ENCODE measurements at places on chromosomes 7 and 10.

DNA sequence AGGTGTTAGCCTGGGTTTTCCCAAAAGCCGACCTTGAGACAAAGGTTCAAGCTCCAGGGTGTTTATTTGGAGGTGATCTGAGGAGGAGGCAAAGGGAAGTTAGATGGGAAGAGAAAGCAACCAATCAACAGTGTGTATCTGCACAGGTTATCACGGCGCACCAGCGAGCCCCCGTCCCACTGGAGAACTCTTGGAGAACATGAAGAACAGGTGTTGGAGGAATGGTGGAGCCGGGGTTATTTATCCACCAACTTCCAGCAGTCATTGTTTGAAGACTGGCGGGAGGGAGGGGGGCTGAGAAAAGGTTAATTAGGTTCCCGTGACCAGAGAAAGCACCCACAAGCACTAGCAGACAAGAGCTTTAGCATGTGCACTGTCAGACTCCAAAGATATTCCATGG lies 282.5 kb upstream of the FOXK1 start:
- no peak for DNase-seq

DNA sequence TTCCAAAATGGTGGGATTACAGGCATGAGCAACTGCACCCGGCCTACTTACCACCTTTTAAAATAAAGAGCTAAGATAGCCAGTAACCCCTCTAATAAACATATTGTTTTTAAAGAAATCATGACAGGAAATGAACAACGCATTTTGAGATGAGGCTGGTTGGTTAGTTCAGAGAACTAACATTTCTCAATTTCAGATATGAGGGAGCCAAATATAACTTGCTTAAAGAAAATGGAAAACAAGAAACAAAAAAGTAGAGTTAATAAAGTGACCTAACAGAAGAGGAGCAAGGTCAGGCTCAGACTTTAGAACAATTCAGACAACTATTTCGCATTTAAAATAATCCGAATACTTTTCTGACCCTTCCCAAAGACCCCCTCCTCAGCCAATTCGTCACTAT lies 254.9 kb upstream of the PHF14 start:
- no peak for DNase-seq

DNA sequence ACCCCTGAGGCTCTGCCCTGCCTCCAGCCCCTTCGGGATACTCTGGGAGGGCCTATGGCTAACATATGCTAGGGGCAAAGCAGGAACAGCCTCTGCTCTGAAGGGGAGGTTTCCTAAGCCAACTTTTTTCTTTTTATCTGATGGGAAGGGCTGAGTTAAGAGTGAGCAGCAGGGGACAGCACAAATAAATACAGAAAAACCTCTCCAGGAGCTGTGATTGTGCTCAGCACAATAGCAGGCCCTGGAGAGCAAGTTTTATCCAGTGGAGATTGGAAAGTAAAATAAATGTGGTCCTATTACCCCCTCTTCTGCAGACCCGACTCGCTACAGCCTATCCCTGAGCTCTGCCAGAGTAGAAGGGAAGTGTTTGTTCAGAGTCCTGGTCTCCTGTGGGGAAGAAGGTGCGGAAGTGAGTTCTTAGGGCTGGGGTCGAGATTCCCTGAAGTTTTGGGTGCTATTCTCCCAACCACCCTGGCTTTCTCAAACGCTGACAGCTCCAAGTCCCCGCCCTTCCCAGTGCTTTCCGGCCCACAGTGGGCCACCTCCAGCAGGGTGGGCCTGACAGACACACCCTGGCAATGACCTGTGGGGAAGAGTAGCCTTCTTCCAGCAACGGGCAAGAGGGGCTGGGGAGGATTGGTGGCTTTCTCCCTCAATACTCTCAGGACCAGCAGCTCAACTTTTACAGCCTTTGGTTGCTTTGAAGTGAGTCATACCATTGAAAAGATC lies 23.0 kb upstream of the AFAP1L2 start:
- DNase-seq, result no peak

DNA sequence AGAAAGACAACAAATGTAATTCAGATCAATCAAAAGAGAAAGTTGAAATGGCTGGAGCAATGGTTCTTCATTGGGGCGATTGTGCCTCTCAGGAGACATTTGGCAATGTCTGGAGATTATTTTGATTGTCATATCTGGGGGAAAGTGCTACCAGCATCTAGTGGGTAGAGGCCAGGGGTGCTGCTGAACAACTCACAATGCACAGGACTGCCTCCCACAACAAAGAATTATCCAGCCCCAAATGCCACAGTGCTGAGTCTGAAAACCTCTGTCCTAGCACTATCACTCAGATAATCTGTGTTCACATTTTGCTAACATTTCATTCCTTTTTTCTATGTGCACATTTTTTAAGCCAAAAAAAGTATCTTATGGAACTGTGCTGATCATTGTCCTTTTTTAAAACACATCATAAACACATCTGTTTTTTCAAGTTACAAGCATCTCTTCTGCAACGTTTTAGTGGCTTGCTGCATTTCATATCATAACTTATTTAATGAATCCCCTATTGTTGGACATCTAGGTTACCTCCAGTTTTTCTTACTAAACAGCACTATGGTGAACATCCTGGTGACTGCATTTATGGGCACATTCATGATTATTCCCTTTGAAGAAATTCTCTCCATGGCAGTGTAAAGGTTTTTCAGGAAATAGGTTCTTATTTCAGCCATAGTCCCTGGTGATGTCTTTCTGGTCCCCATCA lies 114.2 kb downstream of the C10orf105 start:
- DNase-seq, result no peak

DNA sequence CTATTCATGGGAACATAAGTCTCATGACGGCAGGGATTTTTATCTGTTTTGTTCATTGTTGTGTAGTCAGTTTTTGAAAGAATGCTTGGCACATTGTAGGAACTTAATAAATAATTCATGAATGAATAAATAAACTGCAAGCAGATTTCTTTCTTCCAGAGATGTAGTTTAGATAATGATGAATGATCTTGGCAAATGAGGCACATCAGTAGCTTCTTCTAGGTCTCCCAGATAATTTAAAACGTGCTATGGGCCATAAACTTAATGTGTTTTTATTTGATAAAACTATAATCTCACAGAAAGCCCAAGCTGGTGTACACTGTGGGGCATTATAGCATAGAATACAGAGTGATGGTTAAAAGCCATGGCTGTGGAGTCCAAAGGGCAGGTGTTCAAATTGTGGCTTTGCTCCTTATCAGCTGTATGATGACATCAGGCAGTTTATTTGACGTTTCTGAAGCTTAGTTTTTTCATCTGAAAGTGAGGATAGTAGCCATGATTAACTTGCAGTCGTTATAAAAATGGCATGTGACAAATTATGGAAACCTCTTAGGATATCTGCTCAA lies 3.5 kb downstream of the MGAM start:
- DNase-seq, result no peak

- DNase-seq, result peak; percentile 30
Observed at GRCh38 chr7:158976849-158977593, 120.7 kb downstream of the DYNC2I1 start.

DNA sequence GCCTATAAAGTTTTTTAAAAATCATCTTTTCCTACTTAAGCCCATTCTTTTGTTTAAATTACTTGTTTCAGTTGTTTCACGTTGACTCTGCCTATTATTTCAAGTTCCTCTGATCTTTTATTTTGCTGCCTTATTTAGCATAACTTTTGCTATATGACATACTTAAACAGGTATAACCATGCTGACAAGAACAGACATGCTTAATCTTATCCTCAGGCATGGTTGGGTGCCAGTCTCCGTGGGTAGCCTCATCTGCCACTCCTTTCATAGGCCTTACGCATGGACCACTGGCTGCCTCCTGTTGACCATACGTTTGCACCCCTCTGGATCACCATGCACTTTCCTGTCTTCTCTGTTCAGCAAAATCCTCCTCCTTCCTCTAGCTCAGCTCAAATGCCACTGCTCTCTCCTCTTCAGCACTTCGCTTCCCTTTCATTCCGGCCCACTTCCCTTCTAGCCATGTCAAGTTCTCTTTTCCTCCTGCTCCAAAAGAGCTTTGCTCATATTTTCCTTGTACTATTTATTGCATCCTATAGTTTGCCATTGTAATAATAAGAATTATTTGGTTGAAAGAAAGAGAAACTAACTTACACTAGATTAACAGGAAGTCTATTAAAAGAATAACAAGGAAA lies 10.0 kb upstream of the TSPAN33 start:
- no peak for DNase-seq

- no peak for DNase-seq
Observed at GRCh38 chr7:13742811-13743210, 246.7 kb downstream of the ETV1 start.

GRCh38 chr10:11015446-11015934 lies 2.2 kb upstream of the CELF2 start:
- no peak for DNase-seq

DNA sequence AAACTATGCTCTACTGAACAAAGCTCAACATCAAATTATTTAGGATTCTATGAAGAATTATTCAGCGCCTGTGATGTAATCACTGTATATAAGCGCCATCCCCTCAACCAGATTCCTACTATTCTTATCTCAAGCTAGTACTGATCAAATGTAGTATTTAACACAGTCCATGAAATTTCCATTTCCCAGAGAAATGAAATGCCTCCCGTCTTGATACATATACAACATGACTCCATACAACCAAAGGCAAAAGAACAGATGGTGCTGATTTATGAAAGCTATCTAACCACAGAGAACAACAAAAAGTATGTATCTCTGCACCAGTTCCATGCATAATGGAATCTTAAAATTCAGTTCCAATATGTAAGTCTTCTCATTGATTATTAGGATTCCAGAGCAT lies 406.1 kb downstream of the PARD3 start:
- DNase-seq, result no peak

DNA sequence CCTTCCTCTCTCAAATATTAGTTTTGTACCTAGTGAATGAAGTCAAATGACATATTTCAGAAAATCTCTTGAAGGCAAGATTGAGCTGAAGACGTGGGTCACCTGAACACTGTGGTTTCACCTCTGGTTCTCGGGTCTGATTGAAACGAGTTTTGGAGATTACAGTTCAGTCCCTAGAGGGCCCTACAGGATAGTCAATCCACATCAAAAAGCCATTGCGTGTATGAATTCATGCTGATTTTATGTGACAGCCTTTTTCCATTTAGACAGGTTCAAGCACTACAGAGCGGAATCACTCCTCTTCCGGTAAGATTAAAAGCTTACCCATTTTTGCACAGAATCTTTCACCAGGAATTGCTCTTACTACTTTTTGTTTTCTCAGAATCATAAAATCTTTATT lies 62.2 kb downstream of the VIM start:
- no peak for DNase-seq

- no peak for DNase-seq
Observed at GRCh38 chr7:70631718-70632117, 500.2 kb upstream of the GALNT17 start.
